RCC 7860 (cell line): ENCODE measurements at places on chromosomes 4 and X.

DNA sequence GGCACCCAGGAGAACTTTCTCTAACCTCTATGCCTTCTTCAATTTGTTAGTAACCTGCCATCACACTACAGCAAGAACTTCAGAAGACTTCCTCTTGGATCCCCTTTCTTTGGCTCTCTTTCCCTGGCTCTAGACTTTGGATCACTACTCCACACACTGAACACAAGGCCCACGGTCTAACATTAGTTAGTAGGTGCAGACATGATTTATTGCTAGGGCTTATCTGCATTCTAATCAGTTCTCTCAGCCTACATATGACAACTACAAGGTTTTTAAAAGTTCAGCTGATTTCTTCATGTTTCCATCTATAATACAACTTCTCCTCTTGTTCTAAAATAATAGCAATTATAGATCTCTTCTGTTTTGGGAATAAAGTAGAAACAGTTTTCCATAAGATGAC, 209.1 kb upstream of the ANXA10 start:
- DNase-seq: no peak

DNA sequence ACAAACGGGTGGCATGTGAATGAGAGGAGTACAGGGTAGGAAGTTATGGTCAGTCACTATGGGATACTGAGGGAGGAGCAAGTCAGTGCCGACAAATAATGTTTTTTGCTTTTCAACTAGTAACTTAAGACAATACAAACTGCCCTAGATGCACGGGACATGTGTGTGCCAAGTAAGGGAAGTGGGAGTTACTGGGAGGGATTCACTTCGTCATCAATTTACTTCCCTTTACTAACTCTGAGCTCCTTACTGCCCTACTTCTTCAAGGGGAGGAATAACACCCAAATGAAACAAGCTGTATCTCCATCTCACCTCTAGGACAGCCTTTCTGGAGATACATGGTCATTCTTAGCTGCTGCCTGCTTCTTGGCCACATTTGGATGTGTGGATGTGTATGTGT, 97.7 kb downstream of the DGKK start:
- DNase-seq: no peak

DNA sequence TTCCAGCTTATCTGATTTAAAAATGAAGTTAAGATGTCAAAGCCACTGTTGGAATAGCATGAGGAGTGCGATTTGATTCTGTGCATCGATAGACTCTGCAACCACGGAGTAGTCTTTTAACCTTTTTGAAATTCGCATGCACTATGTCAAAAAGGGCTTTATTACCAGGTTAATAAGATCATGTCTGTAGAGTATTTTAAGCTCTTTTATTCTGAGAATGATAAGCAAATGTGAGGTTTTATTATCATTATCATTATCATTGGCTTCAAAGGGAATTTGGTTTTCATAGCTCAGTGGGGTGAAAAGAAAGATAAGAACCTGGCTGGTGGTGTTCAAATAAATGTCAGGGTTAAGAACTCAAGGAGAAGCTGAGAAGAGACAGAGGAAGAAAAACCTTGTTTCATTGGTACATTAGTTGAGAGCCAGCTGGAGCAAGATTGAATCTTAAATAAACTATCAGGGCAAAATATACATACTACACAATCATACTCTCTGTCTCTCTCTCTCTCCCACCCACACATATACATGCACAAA, 102.6 kb downstream of the MMRN1 start:
- no peak for DNase-seq

DNA sequence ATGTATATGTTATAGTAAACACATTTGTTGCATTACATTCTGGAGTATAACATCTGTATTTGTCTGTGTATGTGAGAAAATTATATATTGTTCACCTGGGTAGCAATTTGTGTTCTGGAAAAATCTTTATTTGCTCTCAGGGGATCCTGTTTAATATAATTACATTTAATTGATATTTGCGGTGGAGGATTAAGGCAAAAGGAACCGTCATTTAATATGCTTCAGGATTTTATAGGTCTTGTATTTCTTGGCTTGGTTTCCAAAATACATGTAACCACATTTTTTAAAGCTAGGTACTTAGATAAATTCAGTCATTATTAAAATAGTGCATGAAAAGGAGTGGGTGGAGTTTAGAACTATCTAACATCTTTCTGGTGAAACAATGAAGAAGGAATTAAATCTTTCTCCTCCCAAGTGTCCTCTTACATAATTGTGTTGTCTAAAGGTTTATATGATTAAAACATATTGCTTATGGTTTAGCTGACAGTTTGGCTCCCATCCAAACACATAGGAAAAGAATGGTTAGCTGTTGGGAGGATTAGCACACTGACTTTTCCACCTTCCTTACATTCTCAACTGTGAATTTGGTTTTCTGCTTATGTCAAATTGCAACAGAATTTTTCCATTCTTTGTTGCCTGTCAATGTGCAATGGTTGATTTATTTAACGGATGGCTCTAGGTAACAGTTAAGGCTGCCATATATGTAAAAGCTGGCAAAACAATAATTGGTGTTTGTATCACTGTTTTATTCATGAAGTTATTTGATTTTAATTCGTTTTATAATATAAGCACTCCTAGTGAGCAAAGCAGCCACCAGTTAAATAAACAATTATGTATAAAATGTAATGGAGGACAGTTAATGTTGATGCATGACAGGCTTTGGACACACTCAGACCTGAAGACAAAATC, 250.8 kb upstream of the SFRP2 start:
- DNase-seq: no peak

GRCh38 chr4:28277931-28278330, 1417.3 kb downstream of the STIM2 start:
- DNase-seq: no peak

GRCh38 chrX:78839711-78840110, 92.2 kb downstream of the LPAR4 start:
- DNase-seq: no peak

- DNase-seq: no peak
Measured at GRCh38 chr4:1092026-1092982, 21.1 kb downstream of the RNF212 start.

DNA sequence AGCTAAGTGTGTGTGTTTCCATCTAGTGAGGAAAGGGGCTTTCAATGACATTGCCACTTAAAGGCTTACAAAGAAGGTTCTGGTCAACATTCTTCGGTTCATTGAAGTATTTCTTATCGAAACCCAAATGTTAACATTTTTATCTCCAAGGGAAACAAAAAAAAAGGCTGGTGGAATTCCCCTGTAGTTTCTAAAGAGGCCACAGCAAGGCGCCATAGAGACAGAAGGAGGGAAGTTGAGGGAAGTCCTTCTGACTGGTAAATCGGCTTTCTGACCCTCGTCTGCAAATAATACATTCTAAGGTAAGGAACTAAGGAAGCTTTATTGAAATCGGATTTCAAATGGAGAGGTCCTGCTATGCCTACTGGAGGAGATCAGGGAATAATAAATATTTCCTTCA, 1.7 kb upstream of the ZFP42 start:
- no peak for DNase-seq

- no peak for DNase-seq
Measured at GRCh38 chr4:81751531-81752289, 280.0 kb upstream of the RASGEF1B start.

DNA sequence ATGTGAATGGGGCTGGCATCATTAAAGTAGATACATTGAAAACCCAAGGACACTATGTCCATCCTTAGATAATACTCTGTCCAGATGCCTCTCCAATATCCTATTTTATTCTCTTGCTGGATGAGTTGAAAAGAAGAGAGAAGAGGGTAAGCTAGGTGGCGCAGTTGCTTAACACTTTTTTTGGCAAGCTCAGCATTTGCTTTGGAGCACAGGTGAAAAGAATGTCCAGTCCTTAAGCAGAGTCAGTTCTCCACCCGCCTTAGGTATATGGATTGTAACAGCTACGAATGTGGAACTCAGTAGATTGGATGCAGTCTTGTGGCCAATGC, 208.4 kb downstream of the NWD2 start:
- peak; percentile 57 for DNase-seq

DNA sequence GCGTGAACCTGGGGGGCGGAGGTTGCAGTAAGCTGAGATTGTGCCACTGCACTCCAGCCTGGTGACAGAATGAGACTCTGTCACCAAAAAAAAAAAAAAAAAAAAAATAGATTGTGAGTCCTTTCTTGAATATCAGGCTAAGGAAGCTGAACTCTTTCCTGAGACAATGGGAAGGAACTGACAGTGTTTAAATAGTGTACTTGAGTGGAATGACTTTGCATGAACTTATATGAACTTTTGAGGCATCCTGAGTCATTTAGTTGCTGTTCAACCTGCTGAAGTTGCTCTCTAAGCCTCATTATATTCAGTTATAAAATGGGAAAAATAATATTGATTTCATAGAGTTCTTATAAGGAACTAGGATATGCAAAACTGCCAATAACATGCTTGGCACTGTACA, 79.3 kb upstream of the LIMCH1 start:
- DNase-seq: no peak

DNA sequence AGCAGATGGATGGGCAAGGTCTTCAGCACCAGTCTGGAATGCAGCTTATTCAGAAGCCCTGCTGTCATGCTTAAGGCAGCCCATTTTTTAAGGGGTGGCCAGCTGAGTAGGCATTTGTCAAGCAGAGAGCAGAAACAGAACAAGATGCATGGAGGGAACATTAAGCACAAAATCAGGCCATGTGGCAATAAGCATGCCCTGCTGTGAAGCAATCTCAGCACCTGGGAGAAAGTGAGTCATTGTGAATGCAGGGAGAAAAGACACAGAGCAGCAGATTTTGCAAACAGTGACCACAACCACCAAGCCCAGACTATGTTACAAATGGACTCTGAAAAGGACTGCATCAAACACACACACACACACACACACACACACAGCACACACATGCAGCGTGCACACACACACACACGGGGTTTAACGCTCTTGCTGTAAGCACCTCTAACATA, 94.1 kb upstream of the GALNT7 start:
- peak; percentile 85 for DNase-seq

- DNase-seq: peak; percentile 84
Measured at GRCh38 chr4:142095886-142096605, 459.7 kb downstream of the IL15 start.

DNA sequence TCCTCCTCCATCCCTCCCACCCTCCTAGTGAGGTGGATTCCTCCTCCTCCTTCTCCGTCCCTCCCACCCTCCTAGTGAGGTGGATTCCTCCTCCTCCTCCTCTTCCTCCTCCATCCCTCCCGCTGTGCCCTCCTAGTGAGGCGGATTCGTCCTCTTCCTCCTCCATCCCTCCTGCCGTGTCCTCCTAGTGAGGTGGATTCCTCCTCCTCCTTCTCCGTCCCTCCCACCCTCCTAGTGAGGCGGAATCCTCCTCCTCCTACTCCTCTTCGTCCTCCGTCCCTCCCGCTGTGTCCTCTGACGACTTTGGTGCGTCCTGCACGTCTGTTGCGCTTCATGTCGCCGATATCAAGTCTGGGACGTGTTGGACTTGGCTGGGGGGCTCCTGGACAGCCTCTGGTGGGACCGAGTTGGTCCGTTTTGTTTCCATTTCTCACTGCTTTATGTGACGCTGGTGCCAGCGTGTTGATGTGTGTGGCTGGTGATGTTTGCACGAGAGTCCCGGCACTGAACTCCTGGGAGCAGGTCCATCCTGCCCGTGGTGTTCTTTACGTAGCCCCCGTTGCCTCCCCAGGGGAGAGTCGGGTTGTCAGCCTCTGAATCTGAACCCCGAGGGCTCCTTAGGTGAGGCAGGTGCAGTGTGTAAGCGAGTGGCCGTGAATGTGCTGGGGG, 5.4 kb downstream of the AKAP17A start:
- DNase-seq: no peak

- DNase-seq: no peak
Measured at GRCh38 chr4:153064571-153064970, 128.4 kb downstream of the FHDC1 start.

DNA sequence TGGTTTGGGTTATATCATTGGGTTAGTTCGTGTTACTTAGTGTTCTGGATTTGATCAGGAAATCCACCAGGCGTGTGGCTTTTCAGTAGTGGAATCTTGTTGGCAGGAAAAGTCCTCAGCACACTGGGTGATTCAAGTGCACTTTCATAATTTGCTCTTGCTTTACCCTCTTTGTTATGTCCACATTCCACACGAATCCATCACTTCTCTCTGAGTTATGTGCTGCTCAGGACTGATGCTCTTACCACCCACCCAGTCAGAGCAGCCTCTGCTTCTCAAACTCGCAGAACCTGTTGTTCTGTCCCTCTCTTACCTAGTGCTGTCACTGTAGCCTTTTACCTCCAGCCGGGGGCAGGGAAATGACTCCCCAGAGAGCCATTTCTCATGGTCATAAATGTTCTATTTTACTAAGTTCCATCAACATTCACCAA, 37.2 kb upstream of the SCRG1 start:
- no peak for DNase-seq

DNA sequence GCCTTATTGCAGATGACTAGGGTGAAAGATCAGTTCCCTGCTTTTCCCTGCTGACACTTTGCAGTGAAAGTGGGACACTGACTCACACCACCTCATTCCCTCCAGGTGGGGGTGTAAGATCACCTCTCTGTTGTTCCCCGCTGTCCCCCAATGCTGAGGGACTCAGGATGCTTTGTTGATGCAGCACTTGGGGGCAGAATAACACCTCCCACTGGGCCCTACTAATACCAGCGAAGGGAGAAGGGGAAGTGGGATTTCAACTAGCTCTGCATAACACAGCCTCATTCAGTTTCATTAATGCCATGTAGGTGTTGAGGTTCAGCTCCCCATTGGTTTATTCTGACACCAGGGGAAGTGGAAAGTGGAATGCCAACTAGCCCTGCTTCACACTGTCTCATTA, 43.6 kb upstream of the IL1RAPL2 start:
- no peak for DNase-seq

DNA sequence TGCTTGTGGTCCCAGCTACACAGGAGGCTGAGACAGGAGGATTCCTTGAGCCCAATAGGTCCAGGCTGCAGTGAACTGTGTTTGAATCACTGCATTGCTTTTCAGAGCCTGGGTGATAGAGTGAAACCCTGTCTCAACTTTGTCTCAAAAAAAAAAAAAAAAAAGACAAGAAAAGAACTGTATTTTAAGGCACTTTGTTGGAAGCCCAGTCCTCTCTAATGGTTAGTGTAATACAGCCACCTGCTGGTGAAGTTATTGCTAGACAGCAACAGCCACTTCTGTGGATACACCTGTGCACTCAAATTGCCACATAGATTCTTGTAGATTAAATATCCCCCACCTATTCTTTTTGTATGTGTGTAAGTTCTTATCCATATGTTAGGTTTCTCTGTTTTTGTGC, 10.1 kb upstream of the FGG start:
- peak; percentile 6 for DNase-seq

DNA sequence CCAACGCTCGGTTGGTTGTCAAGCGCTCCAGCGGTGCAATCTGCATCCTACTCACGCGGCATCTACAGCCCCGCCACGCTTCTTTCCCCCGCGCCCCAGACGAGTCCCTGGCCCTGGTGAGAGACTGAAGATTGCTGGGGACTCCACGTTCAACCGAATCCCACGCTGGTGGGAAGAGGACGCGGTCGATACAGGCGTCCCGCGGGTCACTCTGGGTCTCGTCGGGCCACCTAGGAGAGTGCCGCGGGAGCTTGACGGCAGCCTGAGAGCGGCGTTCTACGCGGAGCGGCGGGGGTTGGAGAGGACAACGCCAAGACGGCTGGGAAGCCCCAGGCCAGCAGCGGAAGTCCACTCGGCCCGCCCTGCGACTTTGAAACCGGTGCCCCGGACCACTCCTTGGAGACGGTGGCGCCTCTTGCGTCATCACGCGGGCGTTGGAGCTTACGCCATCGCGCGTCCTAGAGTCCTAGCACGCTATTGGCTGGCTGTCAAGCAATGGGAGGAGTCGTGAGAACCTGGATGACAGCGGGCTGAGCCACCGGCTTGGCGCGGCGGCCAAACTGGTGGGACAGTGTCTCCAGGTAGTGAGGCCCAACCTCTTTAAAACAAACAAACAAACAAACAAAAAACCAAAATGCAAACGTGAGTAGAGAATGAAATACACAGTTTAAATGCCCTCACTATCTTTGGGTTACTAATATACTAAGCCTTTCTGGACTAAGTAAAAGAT, at the start of gene SCLT1:
SCLT1 (minus strand) TSS at position 349 of the 730 bp plus-strand sequence. CDS start 436 bp downstream, outside the sequence.
- DNase-seq: peak; percentile 90
